Activated CD8-positive, alpha-beta memory T cell treated with anti-CD3 and anti-CD28 coated beads, Interleukin-2, amount 10 ng/mL, durations not matched to agents 7 days and 5 days (primary cell): ENCODE measurements at places on chromosomes 2 and 18. TPM values are rescaled to one million over a fixed set of nuclear protein-coding genes. Genes with fewer than 3 reads are reported as not detected.
A peak's percentile ranks its signal among the peaks of the same experiment; 100 is the strongest.

GRCh38 chr2:86221066-86221684 is 21.9 kb downstream of the MRPL35 start:
- no peak overlapping the region for H3K4me3 ChIP-seq
- H3K4me1 ChIP-seq, result peaks cover 23% of the 10 kb centered on the region
- H3K27me3 ChIP-seq, result no peaks in the 10 kb centered on the region
- no peak overlapping the region for H3K27ac ChIP-seq
- peak; percentile 73 for DNase-seq

The MC4R gene
- not detected for total RNA-seq

DNA sequence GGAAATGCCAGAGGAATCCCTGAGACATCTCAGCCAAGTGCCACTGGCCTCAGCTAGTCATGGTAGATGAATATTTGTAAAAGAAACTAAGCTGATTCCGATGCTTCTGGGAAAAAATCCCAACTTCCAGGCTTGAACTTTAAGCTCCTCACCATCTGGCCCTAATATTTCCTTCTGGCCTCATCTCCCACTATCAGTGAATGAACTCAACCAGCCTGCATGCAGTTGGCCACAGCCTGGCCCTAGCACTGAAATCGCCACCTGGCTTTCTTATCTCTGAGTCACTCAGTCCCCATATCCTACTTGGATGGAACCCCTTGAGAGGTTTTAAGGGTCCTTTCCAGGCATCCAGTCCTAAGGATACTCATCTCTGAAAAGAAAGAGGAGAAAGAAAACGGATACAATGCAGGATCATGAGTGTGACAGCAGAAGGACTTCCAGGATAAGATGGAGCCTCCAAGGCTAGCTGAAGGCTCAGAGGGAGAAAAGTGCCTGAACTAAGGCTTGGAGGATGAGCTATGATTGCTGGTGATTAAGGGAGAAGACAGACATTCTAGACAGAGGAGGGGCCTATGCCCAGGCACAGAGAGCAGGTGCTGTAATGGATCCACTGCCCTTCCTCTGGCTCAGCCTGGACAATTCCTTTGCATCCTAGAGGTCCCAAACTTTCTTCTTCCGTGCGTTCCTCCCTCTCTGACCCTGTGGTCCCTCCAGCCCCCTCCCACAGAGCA is 141.5 kb upstream of the MYCN start:
- no peak overlapping the region for H3K27ac ChIP-seq
- DNase-seq, result no peak
- no peaks in the 10 kb centered on the region for H3K36me3 ChIP-seq
- H3K27me3 ChIP-seq, result no peaks in the 10 kb centered on the region

The RESP18 gene
- not detected for total RNA-seq

GRCh38 chr2:62747876-62748275 is 42.4 kb downstream of the EHBP1 start:
- DNase-seq, result no peak
- no peak overlapping the region for H3K4me3 ChIP-seq
- H3K36me3 ChIP-seq, result peaks cover 16% of the 10 kb centered on the region
- H3K4me1 ChIP-seq, result no peaks in the 10 kb centered on the region
- H3K27me3 ChIP-seq, result no peaks in the 10 kb centered on the region

The TUBB8B gene
- total RNA-seq, result not detected

GRCh38 chr2:23756593-23757292 is 170.2 kb downstream of the ATAD2B start:
- DNase-seq, result no peak
- no peaks in the 10 kb centered on the region for H3K27me3 ChIP-seq
- peaks cover 4% of the 10 kb centered on the region for H3K4me1 ChIP-seq
- H3K4me3 ChIP-seq, result no peak overlapping the region
- peaks cover 15% of the 10 kb centered on the region for H3K36me3 ChIP-seq

GRCh38 chr2:240567872-240568677 is at the start of gene RNPEPL1:
Gene RNPEPL1, plus strand, starts transcription at chr2:240568484. Its CDS starts 103 bp downstream, at chr2:240568587.
- peaks cover 63% of the 10 kb centered on the region for H3K4me1 ChIP-seq
- peaks cover 25% of the 10 kb centered on the region for H3K36me3 ChIP-seq
- DNase-seq, result peak; percentile 74
- no peaks in the 10 kb centered on the region for H3K27me3 ChIP-seq
- H3K4me3 ChIP-seq, result peak within 1 kb of the TSS; percentile 91
- H3K27ac ChIP-seq, result peak within 1 kb of the TSS; percentile 87
